ENCODE measurements at places on chromosomes 16 and 17.

- H3K4me3 ChIP-seq = peak overlapping the region; percentile 47
- no peaks in the 10 kb centered on the region for H3K27me3 ChIP-seq
- H3K4me1 ChIP-seq = peaks cover 7% of the 10 kb centered on the region
- H3K36me3 ChIP-seq = peaks cover 2% of the 10 kb centered on the region
Measured at GRCh38 chr17:45048795-45049563, 2.5 kb downstream of the DCAKD start.

- no peak for DNase-seq
- H3K36me3 ChIP-seq = peaks cover 1% of the 10 kb centered on the region
- H3K4me3 ChIP-seq = no peak overlapping the region
- H3K27me3 ChIP-seq = peaks cover 20% of the 10 kb centered on the region
- H3K27ac ChIP-seq = no peak overlapping the region
- H3K4me1 ChIP-seq = no peaks in the 10 kb centered on the region
Measured at GRCh38 chr16:85909932-85910853, 11.2 kb downstream of the IRF8 start.

- H3K36me3 ChIP-seq = no peaks in the 10 kb centered on the region
- peaks cover 17% of the 10 kb centered on the region for H3K4me1 ChIP-seq
- H3K4me3 ChIP-seq = peak overlapping the region; percentile 47
- DNase-seq = peak; percentile 61
Measured at GRCh38 chr17:1931844-1932579, 93.1 kb downstream of the RTN4RL1 start.

GRCh38 chr17:10556301-10557005 is 7.0 kb upstream of the MYH2 start:
- peaks cover 5% of the 10 kb centered on the region for H3K4me1 ChIP-seq
- no peak overlapping the region for H3K4me3 ChIP-seq
- no peaks in the 10 kb centered on the region for H3K36me3 ChIP-seq

DNA sequence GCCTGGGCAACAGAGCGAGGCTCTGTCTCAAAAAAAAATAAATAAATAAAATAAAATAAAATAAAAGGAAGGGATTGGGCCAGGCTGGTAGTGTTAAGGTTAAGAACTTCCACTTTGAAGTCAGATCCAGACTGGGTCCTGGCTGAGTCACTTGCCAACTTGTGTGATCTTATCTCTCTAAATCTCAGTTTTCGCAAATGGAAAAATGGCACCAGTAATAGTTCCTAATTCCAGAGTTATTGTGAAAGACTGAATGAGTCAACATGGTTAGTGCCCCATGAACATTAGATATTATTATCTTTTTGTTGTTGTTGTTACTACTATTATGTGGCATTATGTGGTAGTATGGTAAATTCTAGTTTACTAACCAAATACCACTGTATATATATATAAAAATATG is 188.0 kb upstream of the AXIN2 start:
- H3K4me3 ChIP-seq = no peak overlapping the region
- no peak overlapping the region for H3K27ac ChIP-seq
- H3K36me3 ChIP-seq = no peaks in the 10 kb centered on the region
- peaks cover 1% of the 10 kb centered on the region for H3K4me1 ChIP-seq

- H3K27ac ChIP-seq = no peak overlapping the region
- no peaks in the 10 kb centered on the region for H3K27me3 ChIP-seq
- H3K4me1 ChIP-seq = no peaks in the 10 kb centered on the region
- H3K36me3 ChIP-seq = peaks cover 1% of the 10 kb centered on the region
Measured at GRCh38 chr16:2085669-2086068, 37.9 kb downstream of the TSC2 start.

GRCh38 chr17:77240976-77241375 is 100.2 kb downstream of the SEC14L1 start:
- H3K27ac ChIP-seq = no peak overlapping the region
- H3K4me1 ChIP-seq = peaks cover 2% of the 10 kb centered on the region
- no peak for DNase-seq
- no peaks in the 10 kb centered on the region for H3K27me3 ChIP-seq
- no peaks in the 10 kb centered on the region for H3K36me3 ChIP-seq
- H3K4me3 ChIP-seq = no peak overlapping the region

Data from progenitor cell of endocrine pancreas (in vitro differentiated cells).